Psoas muscle (tissue), 8 donors: ENCODE measurements at places on chromosomes 1 and 21. TPM values are rescaled to one million over a fixed set of nuclear protein-coding genes. Genes with fewer than 3 reads are reported as not detected.

Gene NPHS2
- total RNA-seq, result not detected

DNA sequence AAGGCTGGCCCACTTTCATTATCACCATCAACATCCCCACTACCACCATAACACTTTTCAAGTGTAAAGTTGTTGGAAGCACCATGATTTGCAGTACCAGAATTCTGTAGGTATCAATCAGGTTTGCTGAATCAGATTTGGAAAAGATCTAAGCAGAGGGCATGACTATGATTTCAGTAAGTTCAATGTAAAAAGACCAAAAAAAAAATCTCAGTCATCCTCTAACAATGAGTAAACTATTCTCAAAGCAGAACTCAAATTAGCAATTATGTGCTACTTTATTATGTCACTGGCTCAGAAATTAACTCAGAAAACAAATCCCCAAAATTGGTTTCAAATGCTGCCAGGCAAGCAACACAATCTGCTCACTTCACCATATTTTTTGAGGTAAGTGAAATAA, 187.8 kb upstream of the HP1BP3 start:
- H3K27ac ChIP-seq, result no peak overlapping the region
- H3K4me3 ChIP-seq, result no peak overlapping the region
- H3K27me3 ChIP-seq, result no peaks in the 10 kb centered on the region
- DNase-seq, result no peak
- no peaks in the 10 kb centered on the region for H3K36me3 ChIP-seq

DNA sequence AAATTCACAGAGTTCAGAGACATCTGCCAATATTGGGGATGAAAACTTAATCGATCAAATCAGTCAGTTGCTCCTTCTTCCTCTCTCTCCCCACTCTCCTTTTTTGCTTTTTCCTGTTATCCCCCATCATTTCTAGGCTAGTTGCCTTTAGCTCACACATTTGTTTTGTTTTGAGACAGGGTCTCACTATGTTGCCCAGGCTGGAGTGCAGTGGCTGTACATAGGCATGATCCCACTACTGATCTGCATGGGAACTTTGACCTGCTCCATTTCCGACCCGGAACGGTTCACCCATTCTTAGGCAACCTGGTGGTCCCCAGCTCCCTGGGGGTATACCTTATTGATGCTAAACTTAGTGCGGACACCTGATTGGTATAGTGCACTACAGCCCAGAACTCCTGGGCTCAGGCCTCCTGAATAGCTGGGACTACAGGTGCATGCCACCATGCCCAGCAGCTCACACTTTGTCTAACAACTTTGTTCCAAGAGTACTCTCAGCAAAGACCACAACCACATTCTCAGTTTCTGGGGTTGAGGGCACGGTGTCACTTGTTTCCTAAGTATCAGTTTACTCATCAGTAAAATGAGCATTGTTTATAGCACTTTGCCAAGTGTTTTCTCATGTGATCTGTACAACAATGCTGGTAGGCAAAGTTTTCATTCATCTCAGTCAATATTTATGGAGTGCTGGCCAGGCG, 6.7 kb upstream of the ELOA start:
- no peaks in the 10 kb centered on the region for H3K36me3 ChIP-seq
- no peak overlapping the region for H3K4me3 ChIP-seq
- no peaks in the 10 kb centered on the region for H3K4me1 ChIP-seq
- no peak overlapping the region for H3K27ac ChIP-seq
- H3K27me3 ChIP-seq, result no peaks in the 10 kb centered on the region

Gene PHF13
- total RNA-seq, result 8.1 TPM

Gene CNIH3
- total RNA-seq, result 1.4 TPM

Gene CDA
- total RNA-seq, result 1.0 TPM

DNA sequence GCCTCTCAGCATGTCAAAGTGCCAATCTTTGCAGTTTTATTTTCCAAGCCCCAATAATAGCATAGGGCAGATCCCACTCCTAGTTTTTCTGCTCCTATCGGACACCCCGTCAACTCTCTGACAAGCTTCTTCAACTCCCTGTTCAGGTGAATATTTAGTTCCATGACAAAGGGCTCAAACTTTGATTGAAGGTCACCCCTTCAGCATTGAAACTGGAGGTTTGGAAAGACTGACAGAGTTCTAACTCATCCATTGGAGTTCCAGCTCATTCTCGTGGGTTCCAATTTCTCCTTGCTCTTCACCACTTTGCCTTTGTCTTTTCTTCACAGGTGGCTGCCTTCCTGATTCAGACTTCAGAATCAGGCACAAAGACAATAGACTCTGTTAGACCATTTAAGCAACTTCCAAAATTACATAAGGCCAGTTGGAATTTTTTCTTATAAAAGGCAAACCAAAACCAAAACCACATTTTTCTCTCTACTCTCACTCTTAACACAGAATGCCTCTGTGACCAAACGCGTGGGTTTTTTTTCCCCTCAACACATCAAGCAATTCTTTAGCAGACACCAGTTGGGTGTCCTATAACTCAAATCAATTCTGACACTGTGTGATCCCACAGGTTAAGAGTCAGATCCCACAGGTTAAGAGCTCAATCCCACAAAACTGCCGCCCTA, 169.3 kb upstream of the USP25 start:
- H3K27me3 ChIP-seq, result no peaks in the 10 kb centered on the region
- DNase-seq, result no peak
- H3K27ac ChIP-seq, result no peak overlapping the region
- H3K4me1 ChIP-seq, result no peaks in the 10 kb centered on the region
- no peak overlapping the region for H3K4me3 ChIP-seq
- no peaks in the 10 kb centered on the region for H3K36me3 ChIP-seq
